ENCODE measurements at places on chromosomes 6 and 20.

DNA sequence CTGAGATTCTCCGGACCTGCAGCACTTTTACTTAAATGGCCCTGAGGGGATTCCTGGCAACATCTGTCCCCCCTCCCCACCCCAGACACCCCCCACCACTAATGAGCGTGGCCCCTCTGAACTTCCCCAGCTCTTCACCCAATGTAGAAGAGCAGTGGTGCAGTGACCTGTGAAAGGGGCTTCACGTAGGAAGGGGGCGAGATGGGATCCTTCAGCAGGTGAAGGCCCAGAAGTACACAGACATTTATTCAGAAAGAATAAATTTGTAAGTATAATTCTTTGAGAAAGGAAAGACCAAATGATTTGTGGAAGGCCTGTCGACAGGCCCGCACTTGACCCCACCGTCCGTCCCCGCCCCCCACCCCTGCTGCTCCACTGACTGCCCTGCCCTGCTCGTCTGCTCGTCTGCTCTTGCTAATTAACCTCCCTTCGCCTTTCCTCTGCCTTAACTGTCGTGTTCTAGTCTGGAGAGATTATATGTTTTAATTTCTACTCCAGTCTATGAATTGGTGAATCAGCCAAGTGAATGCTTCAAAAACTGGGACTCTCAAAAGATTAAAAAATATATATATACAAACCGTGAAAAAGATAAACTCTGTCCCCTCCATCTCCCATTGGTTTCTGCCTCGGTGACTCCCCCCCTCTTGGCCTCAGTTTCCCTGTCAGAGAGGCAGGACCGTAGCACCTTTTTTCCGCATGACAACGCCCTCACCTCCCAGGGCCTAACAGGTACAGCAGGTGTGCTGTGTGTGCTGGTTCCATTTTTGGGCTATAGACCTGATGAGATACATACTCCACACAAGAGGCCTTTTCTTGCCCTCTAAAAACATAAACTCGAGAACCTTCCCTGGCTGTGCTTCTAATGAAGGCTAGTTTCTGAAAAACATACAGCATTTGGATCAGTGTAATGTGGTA lies 49.2 kb downstream of the GNAS start:
- no peak for DNase-seq

GRCh38 chr20:32448306-32449056 lies 90.3 kb downstream of the ASXL1 start:
- no peak for DNase-seq

DNA sequence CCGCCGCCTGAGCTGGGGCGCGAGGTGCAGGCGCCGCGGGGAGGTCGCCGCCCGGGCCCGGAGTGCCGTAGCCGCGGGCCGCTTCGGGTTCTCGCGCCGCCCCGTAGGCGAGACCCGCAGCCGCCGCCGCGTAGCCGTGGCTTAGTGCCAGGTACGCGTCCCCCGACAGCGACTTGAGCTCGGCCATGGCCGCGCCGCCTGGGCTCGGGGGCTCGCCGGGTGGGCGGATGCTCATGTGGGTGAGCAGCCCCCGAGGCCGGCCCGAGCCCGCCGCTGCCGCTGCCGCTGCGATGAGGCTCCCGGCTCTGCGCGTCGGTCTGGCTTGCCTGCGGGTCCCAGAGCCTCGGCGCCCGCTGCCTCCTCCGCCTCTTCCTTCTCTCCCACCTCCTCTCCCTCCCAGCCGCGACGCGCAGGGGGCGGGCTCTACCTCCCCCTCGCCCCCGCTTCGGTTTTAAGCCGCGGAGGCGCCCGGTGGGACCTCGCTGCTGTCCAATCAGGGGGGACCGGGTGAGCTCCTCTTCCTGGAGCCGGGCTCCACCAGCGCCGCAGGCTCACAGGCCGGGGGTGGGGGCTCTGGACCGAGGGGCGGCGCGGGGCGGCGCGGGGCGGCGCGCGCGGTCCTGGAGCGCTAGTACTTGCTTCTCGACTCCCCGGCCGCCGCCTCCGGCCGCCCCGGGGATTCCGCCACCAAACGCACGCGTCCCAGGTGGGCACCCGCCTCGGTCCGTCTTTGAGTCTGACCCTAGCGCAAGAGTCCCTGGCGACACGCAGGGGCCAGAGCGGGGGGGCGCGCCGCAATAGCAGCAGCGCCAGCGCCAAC lies at the start of gene BHLHE23:
BHLHE23 (minus strand) TSS at position 425 of the 820 bp plus-strand sequence; CDS start at position 235, 190 bp downstream.
- DNase-seq, result no peak

GRCh38 chr20:24980291-24981053 lies 12.1 kb downstream of the APMAP start:
- DNase-seq, result peak; percentile 0

- DNase-seq, result no peak
Measured at GRCh38 chr6:77561768-77562314, 91.0 kb upstream of the MEI4 start.

DNA sequence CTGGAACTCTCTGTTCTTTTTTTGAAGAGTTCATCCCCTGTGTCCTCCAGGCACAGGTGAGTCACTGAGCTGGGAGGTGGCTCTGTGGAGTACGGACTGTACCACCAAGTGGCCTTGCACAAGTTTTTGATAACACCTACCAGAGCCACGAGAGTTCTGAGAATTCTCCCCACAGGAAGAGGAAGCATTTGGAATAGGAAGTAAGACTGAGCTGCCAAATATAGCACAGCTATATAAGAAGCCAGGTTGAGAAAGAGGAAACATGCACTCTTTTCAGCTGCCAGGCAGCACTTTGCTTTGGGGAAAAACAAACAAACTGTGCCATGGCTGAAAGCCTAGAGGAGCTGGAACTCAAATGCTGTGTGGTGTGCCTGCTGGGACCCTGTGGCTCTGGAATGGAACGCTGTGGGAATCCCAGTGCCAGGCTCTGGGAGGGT lies 70.8 kb upstream of the RIPOR2 start:
- DNase-seq, result no peak

GRCh38 chr6:29984992-29985391 lies 42.7 kb downstream of the HLA-A start:
- no peak for DNase-seq

GRCh38 chr20:24790746-24791283 lies 158.3 kb upstream of the CST7 start:
- DNase-seq, result no peak

- no peak for DNase-seq
Measured at GRCh38 chr20:34011275-34011674, 17.6 kb downstream of the RALY start.

DNA sequence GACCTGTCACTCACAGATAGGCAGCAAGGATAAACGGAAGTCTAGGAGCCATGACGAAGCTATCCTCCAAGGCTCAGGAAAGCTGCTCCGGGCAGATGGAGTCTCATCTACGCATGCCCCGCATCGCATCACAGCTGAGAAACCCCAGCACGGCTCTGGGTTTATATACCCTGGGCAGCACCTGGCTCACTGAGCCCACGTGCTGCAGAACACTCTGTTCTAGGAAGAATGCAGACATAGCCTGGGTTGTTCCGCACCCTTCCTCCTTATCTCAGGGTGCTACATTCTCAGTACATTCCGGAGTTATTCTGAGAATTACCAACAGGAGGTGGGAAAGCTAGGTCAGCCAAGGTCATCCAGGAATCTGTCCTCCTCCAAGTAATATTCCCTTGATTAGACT lies 260.4 kb downstream of the CBLN4 start:
- DNase-seq, result no peak

DNA sequence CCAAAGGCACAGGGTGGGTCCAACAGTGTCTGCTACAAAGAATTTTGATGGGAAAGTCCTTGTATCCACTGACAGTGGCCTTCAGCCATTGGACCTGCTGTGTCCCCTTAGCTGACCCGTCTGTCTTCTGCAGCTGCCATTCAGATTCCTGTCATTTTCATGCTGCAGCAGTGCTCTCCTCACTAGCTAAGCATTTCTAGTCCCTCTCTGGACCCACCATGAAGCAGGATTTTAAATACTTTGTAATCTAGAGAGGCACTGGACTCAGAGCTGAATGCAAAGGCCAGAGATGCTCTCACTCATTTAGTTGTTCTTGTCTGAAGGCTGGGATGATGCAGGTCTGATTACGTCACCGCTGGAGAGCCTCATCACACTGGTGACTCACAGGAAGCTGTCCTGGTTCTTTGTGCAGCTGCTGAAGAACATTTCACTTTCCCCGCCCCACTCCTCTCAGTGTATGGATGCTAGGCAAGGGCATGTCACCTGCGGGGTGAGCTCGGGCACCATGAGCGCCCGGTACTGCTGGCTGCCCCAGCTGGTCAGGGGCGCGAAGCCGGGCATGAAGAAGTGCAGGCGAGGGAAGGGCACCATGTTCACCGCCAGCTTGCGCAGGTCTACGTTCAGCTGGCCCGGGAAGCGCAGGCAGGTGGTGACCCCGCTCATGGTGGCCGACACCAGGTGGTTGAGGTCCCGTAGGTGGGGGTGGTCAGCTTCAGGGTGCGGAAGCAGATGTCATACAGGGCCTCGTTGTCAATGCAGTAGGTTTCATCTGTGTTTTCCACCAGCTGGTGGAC lies 19.4 kb upstream of the TUBB2A start:
- peak; percentile 65 for DNase-seq

DNA sequence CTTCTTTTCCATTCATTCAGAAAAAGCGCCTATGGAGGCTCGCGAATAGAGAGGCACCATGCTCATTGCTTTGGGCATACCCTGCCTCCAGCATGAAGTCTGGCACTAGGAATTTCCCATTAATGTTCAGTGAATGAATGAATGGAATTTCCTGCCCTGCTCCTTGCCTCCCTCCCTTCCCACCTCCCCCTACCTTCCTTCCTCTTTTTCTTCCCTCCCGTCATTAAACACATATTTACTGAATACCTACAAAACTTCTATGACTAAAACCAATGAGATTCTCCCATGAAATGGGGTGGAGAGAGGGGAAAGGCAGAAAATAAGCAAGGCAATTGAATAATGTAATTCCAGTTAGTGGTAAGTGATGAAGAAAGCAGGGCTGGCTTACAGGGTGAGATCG lies 213.8 kb upstream of the AGPAT4 start:
- no peak for DNase-seq

DNA sequence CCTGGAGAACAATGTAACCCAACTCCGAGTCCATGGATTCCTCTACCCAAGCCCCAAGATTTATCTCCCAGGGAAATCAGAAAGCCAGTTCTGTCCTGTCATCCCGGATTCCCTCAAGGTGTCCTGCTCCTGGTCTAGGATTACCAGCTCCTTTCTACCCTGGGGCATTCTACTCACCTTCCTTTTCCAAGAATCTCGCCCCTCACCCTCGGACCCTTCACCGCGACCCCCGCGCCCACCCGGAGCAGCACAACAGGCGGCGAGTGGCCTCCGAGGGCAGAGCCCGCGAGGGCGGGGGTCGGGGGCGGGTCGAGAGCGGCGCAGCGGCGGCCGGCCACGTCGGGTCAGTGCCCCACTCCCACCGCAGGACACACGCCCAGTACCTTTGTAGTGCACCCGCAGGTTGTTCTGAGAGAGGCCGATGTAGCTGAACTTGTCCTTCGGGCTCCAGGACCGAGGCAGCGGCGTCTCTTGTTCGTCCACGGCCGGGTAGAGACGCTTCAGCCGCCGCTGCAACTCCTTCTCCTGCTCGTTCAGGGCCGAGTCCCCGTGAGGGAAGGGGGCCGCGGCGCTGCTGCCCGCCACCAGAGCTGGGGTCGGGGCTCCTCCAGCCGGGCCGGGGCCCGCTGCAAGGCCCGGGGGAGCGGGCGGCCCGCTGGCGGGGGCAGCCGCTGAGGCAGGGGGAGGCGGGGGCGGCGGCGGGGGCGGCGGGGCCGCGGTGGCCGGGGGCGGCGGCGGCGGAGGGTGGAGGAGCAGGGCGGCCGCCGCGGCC lies 897 bp downstream of the RANBP9 start:
- peak; percentile 39 for DNase-seq

DNA sequence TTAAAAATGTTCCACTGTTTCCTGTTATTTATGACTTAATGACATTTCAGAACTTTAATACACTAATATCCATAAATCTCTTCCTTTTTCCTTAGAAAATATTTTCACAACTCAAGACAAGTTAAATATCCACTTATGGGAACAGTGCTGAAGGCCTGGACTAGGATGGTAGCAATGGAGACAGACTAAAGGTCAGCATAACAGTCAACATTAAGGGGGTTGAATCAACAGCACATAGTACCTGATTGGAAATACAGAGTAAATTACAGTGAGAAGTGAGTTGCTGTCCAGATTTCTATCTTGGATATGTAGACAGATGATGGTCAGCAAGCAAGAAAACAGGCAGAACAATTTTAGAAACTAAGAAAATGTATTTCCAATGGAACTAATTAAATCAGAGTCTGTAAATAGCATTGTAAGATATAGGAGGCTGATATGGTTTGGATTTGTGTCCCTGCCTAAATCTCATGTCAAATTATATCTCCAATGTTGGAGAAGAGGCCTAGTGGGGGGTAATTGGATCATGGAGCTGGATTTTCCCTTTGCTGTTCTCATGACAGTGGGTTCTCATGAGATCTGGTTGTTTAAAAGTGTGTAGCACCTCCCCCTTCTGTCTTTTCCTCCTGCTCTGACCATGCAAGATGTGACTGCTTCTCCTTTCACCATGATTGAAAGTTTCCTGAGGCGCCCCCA lies 682.7 kb downstream of the MAFB start:
- DNase-seq, result no peak

DNA sequence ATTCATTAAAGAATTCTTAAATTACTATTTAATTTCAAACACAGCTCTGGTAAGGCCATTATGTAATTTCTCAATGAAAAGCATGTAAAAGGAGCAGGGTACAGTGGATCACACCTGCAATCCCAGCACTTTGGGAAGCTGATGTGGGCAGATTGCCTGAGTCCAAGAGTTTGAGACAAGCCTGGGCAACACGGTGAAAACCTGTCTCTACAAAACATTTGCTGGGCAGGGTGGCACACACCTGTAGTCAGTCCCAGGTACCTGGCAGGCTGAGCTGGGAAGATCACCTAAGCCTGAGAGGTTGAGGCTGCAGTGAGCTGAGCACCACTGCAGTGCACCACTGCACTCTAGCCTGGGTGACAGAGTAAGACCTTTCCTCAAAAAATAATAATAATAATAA lies 37.4 kb downstream of the MDN1 start:
- no peak for DNase-seq

DNA sequence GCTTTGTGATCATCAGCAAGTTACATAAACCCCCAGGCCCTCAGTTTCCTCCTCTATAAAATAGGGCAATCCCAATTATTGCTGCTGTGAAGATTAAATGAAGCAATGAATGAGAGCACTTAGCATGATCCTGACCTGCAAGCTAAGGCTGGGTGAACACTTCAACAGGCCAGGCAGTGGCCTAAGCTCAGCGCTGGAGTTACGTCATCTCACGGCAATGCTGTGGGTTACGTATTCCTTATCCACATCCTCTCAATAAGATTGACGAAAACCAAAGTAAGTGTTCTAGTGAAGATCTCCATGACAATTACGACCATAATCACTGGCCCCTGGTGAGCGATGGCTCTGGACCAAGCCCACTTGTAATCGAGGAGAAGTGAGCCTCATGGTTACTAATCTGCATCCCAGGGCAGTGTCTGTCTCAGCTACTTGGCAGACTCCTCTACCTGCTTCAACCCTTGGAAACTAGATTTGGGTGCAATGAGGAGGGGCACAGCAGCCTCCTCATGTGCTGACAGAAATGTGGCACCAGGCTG lies 274.1 kb upstream of the ARID1B start:
- no peak for DNase-seq

DNA sequence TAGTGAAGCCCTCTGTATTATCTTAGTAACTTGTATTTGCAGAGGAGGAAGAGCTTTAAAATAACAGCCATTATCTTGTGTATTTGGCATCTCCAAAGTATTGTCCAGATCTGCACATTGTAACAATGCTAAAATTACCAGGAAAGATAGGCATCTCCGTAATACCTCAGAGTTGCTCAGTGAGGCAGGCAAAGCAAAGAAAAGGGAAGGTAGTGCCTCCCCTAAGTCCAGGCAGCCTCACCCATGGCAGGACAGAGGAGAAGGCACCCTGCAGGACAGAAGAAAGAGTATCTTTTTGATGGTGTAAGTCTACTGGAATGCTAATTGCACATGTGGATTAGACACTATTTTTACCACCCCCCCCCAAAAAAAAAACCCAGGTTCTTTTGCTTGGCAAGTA lies 13.6 kb upstream of the SSTR4 start:
- DNase-seq, result no peak

Measured in head of caudate nucleus (tissue), 42 donors.